ENCODE measurements at places on chromosomes 5 and 9.

DNA sequence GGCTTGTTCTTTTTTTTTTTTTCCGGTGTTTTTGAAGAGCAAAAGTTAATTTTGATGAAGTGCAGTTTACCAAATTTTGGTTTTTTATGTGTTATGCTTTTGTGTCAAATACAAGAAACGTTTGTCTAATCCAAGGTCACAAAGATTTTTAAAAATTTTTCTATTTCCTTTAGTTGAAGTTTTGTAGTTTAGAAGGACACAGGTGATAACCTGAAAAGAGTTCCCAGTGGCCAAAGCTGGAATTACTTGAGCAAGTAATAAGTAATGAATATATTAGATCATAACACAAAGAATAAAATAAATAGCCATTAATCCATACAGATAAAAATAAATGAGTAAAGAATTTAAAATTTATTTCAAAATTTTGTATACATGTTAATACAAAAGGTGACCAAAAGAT is 71.5 kb downstream of the FCHO2 start:
- no peak for DNase-seq

DNA sequence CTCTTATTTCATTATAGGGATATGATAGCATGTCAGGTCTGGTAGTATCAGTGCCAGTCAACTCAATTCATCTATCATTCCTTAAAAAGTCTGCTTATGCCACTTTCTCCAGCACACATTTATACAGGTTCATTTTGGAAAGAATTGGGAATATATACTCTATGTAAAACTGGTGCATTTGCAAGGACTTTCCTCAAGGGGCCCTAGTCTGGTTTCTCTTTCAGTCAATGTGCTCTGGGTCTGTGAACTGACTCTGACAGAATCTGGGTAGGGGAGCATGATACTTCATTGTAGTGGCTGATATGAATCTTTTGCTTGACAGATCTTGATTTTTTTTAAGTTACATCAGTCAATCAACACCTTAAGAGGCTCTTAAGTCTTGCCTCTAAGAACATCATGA is 313.9 kb downstream of the HTR1A start:
- no peak for DNase-seq

- DNase-seq = no peak
Observed at GRCh38 chr5:170484847-170485615, 18.8 kb upstream of the KCNIP1 start.

- no peak for DNase-seq
Observed at GRCh38 chr9:130186839-130187522, 14.8 kb downstream of the NCS1 start.

DNA sequence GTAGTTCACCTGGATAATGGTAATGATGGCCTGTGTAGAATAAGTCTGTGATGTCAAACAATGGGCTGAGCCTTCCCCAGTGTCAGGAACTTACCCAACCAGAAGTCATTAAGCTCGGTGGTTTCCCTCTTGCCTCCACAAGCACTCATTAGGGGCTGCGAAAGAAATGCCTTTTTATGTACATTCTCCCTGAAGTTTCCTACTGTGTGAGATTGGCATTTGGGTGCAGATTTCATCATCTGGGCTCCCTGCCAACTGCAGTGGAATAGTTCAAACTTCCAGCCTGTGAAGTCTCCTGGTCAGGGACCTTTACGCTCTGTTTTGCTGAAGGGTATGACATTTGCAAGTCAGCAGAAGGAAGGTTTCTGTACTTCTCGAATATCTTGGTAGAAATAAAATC is 41.6 kb upstream of the TMEM215 start:
- peak; percentile 73 for DNase-seq

DNA sequence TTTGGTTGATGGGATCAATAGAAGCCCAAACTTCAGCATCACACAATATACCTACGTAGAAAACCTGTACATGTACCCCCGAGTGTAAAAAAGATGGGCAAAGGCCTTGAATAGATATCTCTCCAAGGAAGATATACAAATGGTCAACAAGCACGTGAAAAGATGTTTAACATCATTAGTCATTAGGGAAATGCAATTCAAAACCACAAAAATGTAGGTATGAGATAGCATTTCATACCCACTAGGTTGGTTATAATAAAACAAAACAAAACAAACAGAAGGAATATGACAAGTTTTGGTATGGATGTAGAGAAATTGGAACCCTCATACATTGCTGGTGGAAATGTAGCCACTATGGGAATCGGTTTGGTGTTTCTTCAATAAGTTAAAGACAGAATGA is 33.1 kb upstream of the PPARGC1B start:
- DNase-seq = peak; percentile 74

DNA sequence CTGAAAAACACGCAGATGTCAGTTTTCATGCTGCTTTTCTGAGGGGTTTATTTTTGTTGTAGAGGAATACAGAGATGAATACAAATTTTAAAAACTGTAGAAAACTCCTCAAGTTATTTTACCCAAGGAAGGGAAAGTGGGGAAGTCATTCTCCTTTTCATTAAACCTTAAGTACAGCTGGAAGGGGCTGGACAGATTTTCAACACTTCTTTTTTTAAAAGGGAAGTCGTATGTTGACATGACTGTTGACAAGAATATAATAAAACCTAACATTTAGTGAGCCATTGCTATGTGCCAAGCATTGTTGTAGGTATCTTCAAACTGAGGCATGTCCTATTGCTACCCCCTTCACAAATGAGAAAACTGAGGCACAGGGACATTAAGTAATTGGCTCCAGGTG is 235.7 kb upstream of the ELL2 start:
- no peak for DNase-seq

- no peak for DNase-seq
Observed at GRCh38 chr5:159669559-159669958, 246.7 kb upstream of the ADRA1B start.
